ENCODE measurements at places on chromosomes 6 and 20. TPM values are rescaled to one million over a fixed set of nuclear protein-coding genes. Genes with fewer than 3 reads are reported as not detected.
A peak's percentile ranks its signal among the peaks of the same experiment; 100 is the strongest.

GPR6 gene
- polyA plus RNA-seq, result not detected

SFTA2 gene
- 14.4 TPM for polyA plus RNA-seq

DNA sequence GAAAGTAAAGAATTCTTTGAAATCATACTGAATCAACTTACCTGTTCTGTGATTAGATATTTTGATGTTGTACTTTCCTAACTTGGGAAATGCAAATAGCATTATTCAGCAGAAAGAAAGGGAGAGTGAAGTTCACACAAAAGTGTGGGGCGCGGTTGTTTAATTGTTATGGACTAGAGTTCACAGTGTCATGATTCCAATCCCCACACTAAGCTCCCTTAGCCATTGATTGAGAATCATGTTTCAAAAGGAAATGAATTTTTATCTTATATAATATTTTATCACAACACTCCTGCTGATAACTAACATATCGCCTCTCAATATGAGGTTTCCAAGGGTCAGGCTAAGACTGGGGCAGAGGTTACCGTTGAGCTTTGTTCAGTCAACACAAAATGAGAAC is 3.0 kb upstream of the GSTA5 start:
- no peak for DNase-seq

DNA sequence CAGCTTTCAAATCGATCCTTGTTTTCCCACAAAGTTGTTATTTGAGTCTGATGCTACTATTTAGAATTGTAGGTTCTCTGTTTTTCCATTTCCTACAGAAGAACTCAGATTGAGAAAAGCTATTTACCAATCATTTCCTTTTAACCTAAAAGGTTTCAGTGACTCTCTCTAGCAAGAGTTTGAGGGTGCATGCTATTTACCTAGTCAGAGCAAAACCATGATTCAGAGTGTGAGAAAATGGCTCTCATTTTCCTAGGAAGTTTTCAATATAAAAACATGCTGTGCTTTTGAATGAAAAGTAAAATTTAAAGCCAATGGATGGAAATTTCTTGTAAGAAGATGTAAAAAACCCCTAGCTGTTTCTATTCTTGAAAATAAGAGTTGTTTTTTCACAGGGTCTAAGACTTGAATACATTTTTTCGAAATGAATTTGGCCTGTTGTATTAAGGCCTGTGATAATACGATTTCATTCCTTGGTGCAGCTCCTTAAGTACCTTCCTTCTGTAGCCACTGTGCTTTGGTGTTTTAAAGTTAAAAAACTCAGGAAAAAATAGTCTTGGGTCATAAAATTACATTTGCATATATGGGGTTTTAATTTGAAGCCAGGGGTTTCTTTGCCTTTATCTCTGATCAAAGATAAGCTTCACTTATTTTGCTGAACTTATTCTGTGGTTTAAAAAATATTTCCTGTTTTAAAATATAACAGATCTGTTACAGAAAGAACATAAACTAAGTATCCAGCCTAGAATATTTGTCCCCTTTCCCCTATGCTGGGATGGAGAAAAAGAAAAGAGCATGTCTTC is 18.0 kb upstream of the RSPH3 start:
- DNase-seq, result no peak

DNA sequence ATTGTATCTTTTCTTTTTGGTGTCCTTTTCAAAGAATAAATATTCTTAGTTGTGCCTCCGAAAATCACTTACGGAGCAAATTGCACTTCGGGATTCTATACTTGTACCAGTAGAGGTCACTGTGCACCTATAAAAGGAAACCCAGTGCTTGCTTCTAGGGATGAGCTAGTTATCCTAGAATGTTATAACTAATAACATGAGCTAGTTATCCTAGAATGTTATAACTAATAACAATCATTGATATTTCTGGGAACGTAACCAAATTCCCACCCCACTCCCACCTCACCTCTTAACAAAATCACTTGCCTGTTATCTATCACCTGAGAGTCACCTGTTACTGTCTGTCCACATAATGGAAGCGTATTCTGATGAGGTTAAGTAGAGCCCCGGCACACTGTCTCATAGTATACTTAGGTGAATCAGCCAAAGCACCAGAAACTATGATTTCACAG is 126.9 kb upstream of the TIAM2 start:
- no peak for DNase-seq

DNA sequence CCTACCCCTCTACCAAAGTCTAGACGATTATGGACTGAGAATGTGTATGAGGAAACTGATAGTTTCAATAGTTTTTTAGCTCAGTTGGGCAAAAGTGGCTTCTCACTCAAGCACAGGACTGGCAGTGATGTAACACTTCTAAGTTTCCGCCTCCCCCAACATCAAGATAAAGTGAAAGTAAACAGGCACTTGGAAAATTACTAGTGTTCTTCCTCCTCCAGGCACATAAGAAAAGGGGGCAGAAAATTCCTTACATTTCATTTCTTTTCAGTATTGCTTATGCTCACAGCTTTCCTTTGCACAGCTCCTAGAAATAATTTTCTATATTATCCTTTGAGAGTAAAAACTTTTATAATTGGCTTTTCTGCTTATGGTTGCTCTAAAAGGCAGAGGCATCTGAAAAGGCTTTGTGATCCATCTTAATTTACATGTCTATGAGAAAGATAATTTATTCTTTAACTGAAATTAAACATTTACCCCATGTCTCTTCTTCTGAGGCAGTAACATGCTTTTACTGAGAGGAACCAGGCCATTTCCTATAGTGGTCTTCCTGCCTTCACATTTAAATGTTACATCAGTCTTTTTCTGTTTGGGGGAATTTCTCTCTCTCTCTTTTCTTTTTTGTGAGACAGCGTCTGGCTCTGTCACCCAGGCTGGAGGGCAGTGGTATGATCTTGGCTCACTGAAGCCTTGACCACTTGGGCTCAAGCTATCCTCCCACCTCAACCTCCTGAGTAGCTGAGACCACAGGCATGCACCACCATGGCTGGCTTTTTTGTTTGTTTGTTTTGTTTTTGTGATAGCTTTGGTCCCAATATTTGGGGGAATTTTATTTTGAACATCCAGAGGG is 65.0 kb upstream of the EEF1A1 start:
- DNase-seq, result peak; percentile 84

- no peak for DNase-seq
Measured at GRCh38 chr6:101738481-101738880, 345.0 kb downstream of the GRIK2 start.

DNA sequence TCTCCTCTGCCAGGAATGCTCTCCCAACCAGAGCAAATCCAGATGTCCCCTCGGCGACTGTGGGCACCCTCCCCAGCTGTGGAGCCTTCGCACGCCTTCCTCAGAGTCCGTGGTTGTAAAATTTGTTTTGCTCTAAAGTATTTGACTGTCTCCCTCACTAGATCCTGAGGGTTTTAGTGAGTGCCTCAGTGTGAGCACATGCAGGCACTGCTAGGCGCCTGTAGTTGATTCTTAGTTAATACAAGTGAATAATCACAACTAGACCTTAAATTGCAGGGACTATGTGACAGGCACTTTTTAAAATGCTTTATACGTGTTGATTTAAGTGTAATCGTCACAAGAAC is 680 bp upstream of the MTCH1 start:
- DNase-seq, result no peak

GRCh38 chr6:12952318-12952717 is 235.8 kb downstream of the PHACTR1 start:
- DNase-seq, result no peak

All from right lung (tissue), 10 donors.